ENCODE measurements at places on chromosomes 2 and 18.

DNA sequence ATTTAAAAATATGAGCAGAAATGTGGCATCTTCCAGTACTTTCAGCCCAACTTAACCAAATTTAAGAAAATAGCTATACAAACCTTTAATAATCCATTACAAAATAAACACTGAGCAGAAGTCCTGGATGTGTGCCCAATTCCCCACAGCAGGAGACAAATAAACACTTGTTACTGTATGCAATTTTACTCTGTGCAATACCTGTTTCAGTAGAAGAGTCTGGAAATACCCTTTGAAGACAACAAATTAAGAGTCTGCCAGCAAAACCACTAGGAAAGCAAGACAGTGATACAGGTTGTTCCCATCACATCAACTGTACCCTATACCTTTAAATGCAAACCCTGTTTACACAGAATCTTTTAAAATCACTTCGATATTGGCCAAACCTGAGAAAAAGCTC is 41.4 kb upstream of the RNU4ATAC start:
- H3K4me1 ChIP-seq: peaks cover 2% of the 10 kb centered on the region
- no peak for DNase-seq
- no peak overlapping the region for H3K4me3 ChIP-seq
- no peaks in the 10 kb centered on the region for H3K27me3 ChIP-seq
- H3K27ac ChIP-seq: no peak overlapping the region

- DNase-seq: no peak
- H3K4me3 ChIP-seq: no peak overlapping the region
- H3K36me3 ChIP-seq: no peaks in the 10 kb centered on the region
- H3K4me1 ChIP-seq: no peaks in the 10 kb centered on the region
- no peaks in the 10 kb centered on the region for H3K27me3 ChIP-seq
Measured at GRCh38 chr2:27849558-27850205, 40.5 kb downstream of the RBKS start.

DNA sequence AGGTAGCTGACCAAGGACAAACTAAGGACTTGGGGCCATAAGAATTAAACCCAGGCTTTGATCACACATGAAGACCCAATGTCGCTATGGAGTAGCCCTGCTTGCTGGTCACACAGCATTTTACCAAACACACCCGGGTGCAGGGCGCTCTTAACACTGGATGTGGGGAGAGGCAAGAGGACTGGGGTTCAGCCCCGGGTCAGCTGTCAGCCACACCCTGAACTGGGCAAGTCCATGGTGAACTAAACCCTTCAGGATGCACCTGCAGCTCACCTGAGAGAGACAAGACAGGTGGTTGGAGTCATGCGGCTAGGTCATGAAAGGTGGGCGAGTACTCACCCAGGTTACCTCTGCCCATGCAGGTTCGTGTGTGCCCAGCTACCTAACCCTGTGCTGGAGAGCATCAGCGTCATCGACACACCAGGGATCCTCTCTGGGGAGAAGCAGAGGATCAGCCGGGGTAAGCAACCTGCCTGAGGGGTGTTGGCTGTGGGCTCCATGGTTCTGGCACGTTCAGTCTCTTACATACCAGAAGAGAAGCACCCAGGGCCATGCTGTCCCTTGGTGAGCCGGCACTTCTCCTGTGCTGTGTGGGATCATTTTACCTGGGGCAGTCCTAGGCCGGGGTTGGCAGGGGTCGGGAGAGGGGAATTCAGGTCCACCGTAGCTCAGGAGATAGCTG is 15.2 kb downstream of the EHD3 start:
- no peak overlapping the region for H3K27ac ChIP-seq
- no peak overlapping the region for H3K4me3 ChIP-seq
- H3K36me3 ChIP-seq: peaks cover 6% of the 10 kb centered on the region

DNA sequence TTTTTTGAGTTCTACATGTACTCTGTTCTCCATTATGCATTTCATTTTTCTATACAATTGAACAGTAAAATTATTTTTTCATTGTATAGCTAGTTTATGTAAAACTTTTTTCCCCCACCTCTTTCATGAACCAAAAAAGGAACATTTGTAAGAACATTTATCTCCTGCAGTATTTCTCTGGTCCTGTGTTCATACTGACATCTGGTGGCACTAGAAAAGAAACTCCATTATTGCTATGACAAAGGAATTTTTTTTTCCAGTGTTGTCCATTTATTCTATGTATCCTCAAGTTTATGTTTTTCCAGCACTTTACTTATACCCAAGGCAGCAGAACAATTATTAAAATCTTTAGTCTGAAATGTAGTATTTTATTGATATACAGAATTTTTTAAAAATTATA is 27.4 kb upstream of the CHAC2 start:
- DNase-seq: no peak
- peaks cover 12% of the 10 kb centered on the region for H3K36me3 ChIP-seq
- H3K27me3 ChIP-seq: no peaks in the 10 kb centered on the region
- H3K4me3 ChIP-seq: no peak overlapping the region
- no peaks in the 10 kb centered on the region for H3K4me1 ChIP-seq

- no peak for DNase-seq
- no peaks in the 10 kb centered on the region for H3K27me3 ChIP-seq
- no peak overlapping the region for H3K27ac ChIP-seq
- H3K36me3 ChIP-seq: no peaks in the 10 kb centered on the region
- peaks cover 8% of the 10 kb centered on the region for H3K4me1 ChIP-seq
Measured at GRCh38 chr2:44120428-44120827, 48.2 kb upstream of the PPM1B start.

DNA sequence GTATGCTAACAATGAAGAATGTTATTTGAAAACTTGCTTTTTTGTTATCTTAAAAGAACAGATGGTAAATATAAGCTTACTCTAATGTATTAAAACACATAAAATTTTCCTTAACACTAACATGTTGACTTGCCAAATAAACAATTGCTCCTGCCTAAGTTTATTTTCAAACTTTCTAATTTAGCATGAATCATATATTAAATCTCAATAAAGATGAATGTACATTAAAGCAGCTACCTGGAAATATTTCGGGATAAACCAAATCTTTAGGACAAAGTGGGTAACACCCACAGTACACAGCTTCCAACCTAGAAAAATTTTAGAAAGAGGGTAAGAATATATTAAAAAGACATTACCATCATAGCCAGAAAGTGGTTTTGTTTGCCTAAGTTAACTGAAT is 567.4 kb downstream of the ZEB2 start:
- no peak for DNase-seq
- no peaks in the 10 kb centered on the region for H3K27me3 ChIP-seq
- H3K27ac ChIP-seq: no peak overlapping the region
- no peaks in the 10 kb centered on the region for H3K4me1 ChIP-seq
- H3K4me3 ChIP-seq: no peak overlapping the region
- H3K36me3 ChIP-seq: no peaks in the 10 kb centered on the region

DNA sequence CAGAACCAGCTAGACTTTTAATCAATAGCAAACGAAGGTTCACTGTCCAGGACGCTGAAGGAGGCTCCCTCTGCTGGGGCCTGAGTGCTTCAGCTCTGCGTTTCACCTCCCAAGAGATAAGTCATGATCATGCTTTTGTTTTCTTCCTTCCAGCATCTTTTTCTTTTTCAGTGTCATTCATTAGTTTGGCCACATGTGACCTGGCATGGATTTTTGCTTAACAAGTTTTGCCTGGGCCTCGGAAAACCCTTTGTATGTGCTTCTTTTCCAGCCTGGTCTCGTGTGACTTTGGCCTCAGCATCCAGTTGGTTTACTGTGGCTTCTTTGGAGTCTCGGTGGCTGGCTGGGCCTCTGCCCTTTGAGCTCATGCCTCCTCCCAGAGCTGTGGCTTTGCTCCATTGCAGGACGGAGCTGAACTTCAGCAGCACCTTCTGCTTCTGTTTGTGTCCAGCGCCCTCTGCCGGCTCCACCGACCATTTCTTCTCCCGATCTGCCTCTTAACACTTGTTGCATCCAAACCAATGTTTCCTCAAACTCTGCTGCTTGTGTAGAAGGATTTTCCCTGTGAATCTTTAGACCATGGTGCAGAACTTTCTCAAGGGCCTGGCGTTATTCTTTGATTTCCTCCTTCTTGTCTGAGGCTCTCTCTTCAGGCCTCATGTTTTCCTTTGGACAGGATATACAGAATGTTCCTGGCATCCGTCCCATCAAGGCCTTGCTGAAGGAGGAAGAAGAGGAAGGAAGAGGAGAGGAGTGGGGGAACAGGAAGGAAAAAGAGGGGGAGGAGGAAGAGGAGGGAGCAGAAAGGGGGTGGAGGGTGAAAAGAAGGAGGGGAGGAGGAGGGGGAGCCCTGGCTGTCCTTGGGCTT is 23.6 kb upstream of the HES6 start:
- H3K27me3 ChIP-seq: no peaks in the 10 kb centered on the region
- H3K36me3 ChIP-seq: peaks cover 36% of the 10 kb centered on the region
- no peak overlapping the region for H3K27ac ChIP-seq
- peaks cover 8% of the 10 kb centered on the region for H3K4me1 ChIP-seq

DNA sequence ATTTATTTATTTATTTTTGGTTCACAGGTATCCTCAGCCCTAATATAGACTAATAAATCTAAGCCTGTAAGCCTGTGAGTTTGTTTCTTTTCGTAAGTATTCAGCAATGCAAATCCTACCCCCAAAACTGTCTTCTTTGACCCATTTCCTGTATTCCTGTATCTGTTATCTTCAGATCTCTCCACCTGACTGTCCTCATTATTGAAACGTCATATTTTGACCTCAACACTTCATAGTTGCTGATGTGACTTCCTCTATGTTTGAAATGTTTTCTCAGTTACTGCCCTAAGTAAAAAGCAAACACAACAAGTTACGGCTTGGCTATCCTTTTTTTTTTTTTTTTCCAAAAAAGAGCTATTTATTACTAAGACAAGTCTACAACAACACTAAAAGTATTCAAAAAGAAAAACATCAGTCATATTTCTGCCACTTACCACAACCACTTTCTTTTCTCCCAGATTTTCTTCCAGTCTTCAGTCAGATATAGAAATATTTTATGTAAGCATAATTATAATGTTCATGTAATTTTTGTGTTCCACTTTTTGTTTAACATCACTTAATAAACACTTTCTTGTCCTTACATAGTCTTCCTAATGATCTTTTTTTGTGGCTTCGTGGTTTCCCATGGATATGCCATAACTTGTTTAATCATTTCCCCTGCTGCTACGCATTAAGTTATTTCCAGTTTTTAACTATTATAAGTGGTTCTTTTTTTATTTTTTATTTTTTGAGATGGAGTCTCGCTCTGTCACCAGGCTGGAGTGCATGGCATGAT is 45.0 kb upstream of the EML4 start:
- H3K27ac ChIP-seq: peak overlapping the region; percentile 92
- no peak overlapping the region for H3K4me3 ChIP-seq
- H3K27me3 ChIP-seq: no peaks in the 10 kb centered on the region
- no peaks in the 10 kb centered on the region for H3K36me3 ChIP-seq
- no peak for DNase-seq

Data from CD4-positive, alpha-beta T cell (primary cell).